ENCODE measurements at places on chromosomes 1 and 21.

GRCh38 chr21:25496825-25497482 lies 110.3 kb downstream of the MRPL39 start:
- DNase-seq, result no peak

- peak; percentile 45 for DNase-seq
Observed at GRCh38 chr1:66371233-66372005, 162.5 kb upstream of the SGIP1 start.

GRCh38 chr1:150970808-150971582 lies 3.6 kb downstream of the CERS2 start:
- DNase-seq, result no peak

GRCh38 chr1:11485191-11485590 lies 6.2 kb downstream of the DISP3 start:
- no peak for DNase-seq

DNA sequence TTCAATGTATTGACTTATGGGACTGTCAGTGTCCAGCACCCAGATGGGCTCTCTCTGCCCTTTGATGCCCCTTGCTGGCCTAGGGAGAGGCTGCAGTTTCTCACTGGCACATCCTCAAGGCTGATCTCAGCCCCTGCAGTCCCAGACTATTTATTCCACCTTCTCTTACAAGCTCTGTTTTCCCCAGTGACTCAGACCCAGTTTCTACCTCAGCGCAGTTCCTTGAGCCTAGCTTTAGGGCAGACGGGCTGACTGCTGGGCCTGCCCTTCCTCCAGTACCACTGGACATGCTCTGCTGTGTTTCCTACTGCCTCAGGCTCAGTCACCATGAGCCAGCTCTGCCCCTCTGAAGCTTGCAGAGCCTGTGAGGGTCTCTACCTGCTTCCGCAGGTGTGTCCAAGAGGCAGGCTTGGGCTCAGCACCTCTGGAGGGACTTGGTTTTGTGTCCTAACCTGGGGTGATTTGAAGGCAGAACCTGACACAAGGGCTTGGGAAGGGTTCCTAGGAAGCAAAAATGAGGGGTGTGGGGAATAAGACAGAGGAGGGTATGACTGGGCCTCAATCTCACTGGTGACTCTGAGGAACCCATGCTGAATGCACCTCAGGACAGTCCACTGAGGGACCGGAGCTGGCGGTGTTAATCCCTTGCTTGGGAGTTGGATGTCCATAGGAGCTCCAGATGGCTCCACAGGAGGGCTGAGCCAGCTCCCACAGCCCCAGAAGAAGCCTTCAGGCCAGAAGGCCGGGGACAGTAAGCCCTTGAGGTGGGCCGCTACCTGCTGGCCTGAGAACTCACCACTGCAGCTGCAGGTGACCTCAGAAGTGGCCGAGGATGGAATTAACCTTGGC lies 689.9 kb downstream of the MATN1 start:
- DNase-seq, result no peak

GRCh38 chr1:56202796-56203492 lies 376.4 kb downstream of the PLPP3 start:
- DNase-seq, result no peak

DNA sequence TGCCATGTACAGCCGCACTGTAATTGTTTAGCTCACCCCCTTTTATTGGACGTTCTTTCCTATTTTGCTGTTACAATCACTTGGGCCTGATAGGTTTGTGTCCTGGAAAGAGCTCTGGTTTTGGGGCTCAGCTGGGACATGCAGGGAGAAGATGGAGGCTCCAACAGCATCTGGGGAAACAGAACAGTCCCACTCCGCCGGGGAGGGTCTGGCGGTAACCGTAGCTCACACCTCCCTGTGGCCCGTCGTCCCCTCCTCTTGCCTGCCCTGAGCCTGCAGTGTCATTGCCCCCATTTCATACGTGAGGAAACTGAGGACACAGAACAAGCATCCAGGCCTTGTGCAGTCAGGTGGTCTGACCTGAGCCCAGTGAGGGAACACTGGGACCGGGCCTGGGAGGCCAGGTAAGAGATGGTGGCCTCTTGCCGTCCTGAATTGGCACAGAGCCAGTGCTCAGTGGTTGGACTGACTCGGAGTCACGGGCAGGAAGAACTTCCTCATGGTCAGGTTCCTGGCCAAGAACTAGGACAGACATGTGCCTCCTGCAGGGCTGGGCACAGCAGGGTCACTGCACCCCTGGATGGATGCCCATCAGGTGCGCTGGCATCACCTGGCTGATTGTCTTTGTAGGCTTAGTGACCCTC lies 41.8 kb downstream of the S100B start:
- no peak for DNase-seq

GRCh38 chr1:232657426-232658005 lies 27.6 kb upstream of the SIPA1L2 start:
- no peak for DNase-seq

DNA sequence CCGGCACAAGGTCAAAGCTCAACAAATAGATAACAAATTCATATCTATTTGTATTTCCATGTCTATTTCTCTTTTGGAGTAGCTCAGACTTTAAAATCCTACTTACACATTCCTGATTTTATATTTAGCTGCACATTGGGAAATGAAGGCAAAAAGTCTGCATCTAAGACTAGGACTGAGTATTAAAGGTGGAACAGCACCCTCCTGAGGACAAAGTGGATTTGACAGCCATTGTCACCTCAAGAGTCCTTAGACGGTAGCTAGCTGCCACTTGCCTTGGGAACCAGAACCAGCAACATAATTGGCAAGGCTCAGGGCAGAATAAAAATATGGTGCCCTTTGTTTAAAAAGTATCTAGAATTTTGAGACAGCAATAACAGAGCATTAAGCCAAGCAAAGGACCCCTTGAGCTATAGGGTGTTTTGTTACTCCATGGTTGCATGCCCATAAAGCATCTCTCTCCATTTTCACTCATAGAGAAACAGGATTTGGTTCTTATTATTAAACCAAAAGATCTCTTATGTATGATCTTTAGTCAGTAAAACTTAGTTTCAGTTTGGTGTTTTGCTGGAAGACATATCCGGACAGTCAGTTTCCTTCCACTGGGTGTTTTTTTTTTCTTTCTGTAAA lies 30.0 kb upstream of the SGIP1 start:
- DNase-seq, result no peak

GRCh38 chr21:43912500-43912899 lies 47.5 kb downstream of the AGPAT3 start:
- no peak for DNase-seq

- peak; percentile 31 for DNase-seq
Observed at GRCh38 chr1:39508857-39509305, 17.4 kb downstream of the BMP8A start.

- no peak for DNase-seq
Observed at GRCh38 chr1:233737341-233737740, 123.4 kb downstream of the KCNK1 start.

DNA sequence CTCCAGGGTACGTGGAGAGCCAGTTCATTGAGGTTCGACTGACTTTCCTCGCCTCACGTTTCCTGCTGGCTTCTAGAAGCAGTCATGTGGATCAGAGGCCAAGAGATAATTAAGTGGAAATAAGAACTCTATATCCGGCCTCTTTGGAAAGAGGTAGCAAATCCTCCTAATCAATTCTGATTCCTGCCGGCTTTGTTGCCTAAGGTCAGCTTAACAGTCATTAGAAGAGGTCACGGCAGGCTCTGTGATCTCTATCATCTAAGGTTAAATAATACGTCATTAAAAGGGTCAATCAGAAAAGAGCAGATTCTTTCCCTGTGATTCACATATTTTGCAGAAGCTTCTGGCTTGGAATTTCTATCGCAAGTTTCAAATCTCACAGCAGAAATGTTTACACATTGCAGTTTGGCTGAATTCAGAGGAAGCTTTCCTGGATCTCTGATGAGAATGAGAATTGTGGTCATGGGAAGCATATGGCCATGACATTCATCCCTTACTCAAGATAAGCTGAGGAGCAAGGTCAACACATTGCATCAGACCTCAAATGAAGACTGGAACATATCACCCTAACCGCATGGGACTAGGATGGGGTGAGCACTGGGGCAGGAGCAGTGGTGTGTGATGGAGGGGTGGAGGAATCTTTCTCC lies 189.4 kb downstream of the PBX1 start:
- DNase-seq, result peak; percentile 99

- DNase-seq, result peak; percentile 88
Observed at GRCh38 chr21:38853421-38853919, 47.7 kb downstream of the ETS2 start.

- no peak for DNase-seq
Observed at GRCh38 chr1:193794239-193794638, 607.8 kb upstream of the B3GALT2 start.

- no peak for DNase-seq
Observed at GRCh38 chr1:221562542-221563475, 179.1 kb downstream of the DUSP10 start.

GRCh38 chr1:204959374-204959773 lies 83.6 kb upstream of the CNTN2 start:
- DNase-seq, result no peak

- DNase-seq, result no peak
Observed at GRCh38 chr1:3747522-3747848, 4.8 kb upstream of the CCDC27 start.

- no peak for DNase-seq
Observed at GRCh38 chr1:14366091-14367018, 232.1 kb upstream of the KAZN start.

GRCh38 chr1:24489674-24490073 lies 13.0 kb upstream of the RCAN3 start:
- DNase-seq, result no peak

DNA sequence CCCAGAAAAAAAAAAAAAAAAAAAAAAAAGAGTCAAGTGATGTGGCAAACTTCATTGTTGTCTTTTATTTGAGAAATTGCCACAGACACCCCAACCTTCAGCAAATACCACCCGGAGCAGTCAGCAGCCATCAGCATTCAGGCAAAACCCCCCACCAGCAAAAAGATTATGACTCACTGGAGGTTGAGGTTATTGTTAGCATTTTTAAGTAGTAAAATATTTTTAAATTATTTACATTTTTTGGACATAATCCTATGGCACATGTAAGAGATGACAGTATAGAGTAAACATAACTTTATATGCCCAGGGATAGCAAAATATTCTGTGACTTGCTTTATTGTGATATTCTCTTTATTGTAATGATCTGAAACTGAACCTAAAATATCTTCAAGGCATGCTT lies 95.6 kb downstream of the CENPF start:
- no peak for DNase-seq

GRCh38 chr1:235291599-235292091 lies 36.3 kb downstream of the ARID4B start:
- no peak for DNase-seq

- DNase-seq, result no peak
Observed at GRCh38 chr21:32248571-32249461, 30.0 kb downstream of the MIS18A start.

DNA sequence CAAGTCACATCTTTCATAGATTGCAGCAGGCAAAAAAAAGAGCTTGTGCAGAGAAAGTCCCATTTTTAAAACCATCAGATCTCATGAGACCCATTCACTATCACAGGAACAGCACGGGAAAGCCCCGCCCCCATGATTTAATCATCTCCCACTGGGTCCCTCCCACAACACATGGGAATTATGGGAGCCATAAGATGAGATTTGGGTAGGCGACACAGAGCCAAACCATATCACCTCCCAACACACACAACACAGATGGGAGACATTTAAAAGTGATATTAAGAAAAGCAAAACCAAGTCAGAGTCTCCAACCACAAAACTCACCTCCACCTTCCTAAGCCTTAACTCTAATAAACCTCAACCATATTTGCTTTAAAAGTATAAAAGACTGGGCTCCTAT lies 61.5 kb upstream of the TIAM1 start:
- DNase-seq, result no peak

- DNase-seq, result no peak
Observed at GRCh38 chr1:40985161-40985560, 5.7 kb downstream of the CTPS1 start.

DNA sequence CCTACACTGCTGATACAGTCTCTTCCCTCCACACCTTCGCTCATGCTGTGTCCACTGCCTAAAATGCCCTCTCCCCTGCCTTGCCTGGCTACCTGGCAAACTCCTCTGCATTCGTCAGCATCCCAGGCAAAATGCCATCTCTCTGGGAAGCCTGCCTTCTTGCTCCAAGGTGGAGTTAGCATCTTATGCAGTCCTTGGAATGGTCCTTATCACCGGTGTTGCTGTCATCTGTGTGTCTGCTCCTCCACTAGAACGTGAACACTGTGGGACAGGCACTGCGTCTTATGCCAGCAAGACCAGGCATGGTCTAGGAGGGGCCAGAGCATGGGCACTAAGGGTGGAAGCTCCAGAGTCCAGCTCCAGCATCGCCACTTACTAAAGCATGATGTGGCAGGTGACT lies 211.8 kb downstream of the MATN1 start:
- no peak for DNase-seq

DNA sequence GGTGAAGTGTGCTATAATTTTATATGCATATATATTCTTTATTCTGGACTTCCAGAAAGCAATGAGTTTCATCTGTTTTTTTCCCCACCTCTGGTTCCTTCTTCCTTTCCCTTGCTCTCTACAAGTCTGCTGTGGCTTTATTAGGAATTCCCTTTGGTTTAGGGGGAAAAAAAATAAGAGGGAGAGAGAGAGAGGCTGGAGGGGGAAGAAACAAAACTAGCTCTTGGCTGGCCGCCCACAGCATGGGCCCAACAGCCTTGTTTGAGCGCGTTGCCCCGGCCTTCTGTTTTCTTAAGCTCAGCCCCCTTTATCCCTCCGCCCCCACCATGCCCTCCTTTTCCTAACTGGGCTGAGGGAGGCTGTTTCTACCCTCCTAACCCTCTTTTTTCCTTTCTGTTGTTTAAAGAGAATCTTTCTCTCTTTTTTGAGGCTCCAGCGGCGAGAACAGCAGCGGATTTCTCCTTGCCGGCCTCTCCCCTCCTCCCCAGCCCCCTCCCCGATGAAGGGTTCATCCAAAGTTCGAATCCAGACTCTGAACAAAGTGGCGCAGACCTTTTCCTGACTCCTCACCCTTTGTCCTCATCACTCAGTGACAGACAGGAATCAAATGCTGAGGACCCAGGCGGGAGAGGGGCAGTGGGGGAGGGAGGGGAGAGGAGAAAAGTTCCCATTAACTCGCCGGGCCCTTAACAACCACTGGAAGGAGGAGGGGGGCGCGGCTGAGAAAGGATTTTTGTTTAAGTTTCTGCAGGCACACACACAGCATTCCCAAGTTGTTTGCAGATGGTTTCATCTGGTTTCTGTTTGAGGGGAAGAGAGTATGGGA lies 29.7 kb downstream of the PBX1 start:
- no peak for DNase-seq
